ENCODE measurements at places on chromosomes 2 and 18.

GRCh38 chr18:69226971-69227370 is 173.7 kb upstream of the DOK6 start:
- DNase-seq, result no peak

- no peak for DNase-seq
These were observed 169.1 kb upstream of the CYP26B1 start for GRCh38 chr2:72316774-72317173.

GRCh38 chr2:65589667-65590066 is 157.3 kb upstream of the SPRED2 start:
- no peak for DNase-seq

DNA sequence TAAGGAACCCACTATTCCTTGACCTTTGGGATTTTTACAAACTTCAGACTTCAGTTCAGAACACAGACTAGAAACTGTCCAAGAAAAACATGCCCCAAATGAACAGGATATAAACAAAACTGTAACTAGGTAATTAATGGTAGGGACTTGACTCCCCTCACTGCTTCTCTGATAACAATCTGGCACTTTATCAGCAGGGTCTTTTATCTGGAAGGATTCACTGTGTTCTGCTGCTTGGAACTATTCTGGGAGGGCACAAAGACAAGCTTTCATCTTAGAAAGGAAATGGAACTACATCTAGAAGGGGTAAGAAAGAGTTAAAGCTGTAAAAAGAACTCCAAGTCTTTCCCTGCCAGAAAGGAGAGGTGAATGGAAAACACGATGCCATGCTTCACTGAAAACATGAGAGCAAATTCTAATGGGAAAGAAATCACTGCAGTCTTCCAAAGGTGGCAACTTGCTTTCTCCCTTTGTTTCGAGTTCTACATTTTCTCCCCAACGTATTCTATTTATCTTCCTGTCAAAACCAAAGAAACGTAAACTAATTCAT is 181.2 kb downstream of the THADA start:
- no peak for DNase-seq

DNA sequence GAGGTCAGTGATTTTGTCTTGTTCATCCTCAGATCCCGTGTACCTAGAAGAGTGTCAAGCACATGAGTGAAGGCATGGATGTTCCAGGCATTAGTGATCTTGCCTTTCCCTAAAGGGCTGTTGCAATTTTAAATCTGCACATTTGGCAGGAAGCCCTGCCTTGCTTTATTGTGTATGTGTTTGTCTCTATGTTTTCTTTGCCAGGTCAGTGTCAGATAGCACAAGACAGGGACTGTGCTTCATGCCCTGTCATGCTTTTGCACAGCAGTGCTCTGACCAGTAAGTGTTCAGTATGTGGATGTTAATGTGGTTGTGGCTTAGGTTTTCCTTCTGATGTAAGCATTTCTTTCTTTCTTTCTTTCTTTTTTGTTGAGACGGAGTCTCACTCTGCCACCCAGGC is 131.5 kb downstream of the RGPD3 start:
- no peak for DNase-seq

GRCh38 chr2:238899386-238899785 is 51.5 kb downstream of the TWIST2 start:
- no peak for DNase-seq

DNA sequence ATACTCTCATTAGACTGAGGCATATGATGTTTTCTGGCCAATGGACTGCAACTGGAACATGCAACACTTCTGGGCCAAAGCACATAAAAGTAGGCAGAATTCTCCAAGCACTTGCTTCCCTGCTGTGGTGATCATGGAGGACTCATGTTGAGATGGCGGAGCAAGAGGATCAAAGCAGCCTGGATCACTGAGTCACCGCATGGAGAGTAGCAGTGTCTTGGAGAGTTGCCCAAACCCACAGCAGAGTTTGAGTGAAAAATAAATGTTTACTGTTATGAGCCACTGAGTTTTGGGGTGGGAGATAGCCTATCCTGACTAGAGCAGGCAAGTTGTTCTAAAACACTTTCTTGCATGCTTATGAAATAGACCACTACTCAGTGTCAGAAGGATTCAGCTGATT is 359.5 kb downstream of the ZNF521 start:
- no peak for DNase-seq

DNA sequence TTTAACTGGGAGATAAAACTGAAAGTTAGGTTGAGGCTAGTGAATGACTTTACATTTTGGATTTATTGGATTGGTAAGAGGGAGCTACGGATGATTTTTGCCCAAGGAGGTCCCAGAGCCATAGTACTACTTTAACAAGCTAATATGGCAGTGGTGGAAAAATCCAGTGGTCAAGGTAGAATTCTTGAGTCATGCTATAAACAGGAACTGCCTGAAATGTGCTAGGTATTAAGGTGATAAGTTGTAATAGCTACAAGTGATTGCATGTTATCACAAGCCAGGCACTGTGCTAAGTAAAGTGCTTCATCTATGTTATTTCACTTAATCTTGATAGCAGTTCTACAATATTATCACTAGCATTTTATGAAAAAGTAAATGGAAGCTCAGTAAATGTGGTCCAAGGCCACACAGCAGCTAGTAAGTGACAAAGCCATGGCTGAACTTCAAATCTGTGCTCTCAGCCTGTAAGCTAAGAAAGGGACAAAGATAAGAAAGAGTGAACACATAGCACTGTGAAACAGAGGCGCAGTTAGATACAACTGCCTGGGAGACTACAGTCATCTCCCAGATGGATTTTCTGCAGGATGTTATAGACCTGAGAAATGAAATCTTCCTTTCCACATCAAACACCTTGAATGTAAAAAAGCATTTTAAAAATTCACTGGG is 469.6 kb downstream of the TGIF1 start:
- no peak for DNase-seq

GRCh38 chr2:2542316-2542715 is 211.2 kb upstream of the MYT1L start:
- DNase-seq, result no peak

GRCh38 chr2:219207884-219208740 is 1.5 kb downstream of the ZFAND2B start:
- no peak for DNase-seq

GRCh38 chr2:218128781-218129457 is 3.1 kb downstream of the CXCR2 start:
- DNase-seq, result no peak

DNA sequence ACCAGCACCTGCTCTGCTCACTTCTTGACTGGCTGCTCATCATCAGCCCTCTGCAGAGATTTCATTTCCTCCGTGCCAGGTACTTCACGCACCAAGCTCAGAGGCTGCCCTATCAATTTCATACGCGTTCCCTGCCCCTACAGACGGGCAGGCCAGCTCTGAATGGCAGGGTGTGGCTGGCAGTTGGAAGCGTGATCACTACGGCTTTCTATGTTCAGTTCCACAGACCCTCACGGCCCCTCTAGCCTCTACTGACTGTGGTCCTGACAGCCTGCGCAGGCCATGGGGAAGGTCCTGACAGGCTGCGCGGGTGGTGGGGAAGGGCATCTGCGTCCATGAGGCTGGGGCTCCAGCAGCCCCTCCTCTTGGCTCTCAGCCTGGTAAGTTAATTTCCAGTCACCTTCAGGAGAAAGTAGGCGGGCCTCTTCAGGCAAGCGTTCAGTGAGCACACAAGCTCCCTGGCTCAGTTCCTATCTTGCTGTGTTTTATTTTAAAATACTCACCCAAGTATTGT is 154.8 kb downstream of the ZNF236 start:
- no peak for DNase-seq

DNA sequence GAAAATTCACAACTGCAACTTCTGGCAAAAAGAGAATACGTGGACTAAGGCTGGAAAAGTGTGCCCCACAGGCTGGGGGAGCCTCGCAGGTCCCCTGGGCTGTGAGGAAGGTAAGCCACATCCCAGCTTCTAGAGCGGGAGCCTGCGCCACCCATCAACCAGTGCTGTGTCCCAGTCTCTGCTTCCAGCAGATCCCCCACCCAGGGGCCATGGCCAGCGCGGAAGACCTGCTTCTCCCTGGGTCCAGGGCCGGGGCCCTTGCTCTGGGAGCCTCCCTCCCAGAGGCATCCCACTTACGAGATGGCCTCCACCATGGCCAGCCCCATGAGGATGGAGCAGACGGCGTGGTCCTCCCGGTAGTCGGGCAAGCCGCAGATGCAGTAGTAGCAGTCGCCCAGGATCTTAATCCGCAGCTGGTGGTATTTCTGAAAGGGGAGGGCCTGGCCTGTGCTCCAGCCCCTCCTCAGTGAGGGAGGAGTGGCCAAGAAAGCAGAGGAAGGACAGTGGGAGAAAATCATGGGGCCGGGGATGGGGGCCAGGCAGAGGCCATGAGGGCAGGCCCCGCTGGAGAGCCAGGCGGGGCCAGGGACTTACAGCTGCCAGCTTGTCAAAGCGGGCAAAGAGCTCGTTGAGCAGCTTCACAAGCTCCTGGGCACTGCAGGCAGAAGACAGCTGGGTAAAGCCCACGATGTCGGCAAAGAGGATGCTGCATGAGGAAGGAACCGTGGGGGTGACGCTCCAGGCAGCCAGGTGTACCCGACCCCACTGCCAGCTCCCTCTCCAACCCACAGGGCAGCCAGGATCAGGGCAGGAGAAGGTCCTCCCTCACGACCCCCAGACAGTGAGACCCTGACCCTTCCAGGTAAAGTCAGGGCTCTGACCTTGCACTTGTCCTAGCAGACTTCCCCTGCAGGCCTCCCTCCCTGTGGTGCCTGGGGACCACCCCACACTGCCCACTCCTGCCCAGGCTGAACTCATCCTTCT is 48.0 kb downstream of the CENPO start:
- DNase-seq, result no peak

DNA sequence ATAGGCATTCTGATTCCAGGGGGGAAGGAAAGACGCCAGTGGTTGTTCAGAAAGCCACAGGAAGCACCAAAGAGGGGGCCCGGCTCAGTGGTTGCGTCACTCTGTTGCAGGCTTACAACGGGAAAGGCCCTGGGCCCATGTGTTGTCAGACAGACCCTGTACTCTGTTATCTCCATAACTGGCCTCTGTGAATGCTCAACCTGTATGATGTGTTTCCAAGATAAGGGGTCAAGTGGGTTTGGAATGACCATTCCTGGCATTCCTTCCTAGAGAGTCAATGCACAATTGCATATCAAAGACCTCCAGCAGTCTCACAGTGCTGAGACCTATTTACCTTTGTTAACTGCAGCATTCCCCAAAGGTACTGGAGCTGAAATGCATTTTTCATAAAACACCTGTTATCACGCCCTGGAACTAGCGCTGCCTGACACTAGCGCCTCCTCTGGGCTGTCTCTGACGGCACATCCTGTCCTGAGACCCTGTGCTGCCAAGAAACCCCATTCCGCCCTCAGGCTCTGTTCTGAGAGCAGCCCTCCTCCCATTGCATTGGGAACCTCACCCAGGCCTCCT is 13.2 kb upstream of the LRRFIP1 start:
- no peak for DNase-seq

- no peak for DNase-seq
These were observed 2.2 kb downstream of the KLHL29 start for GRCh38 chr2:23387221-23387550.

GRCh38 chr2:136214307-136215200 is 96.6 kb upstream of the CXCR4 start:
- DNase-seq, result no peak

GRCh38 chr2:201704536-201704935 is 6.1 kb upstream of the MPP4 start:
- DNase-seq, result no peak

GRCh38 chr18:79962311-79962710 is 2.1 kb upstream of the HSBP1L1 start:
- DNase-seq, result peak; percentile 84

- no peak for DNase-seq
These were observed 20.6 kb downstream of the STPG4 start for GRCh38 chr2:47134386-47135090.

DNA sequence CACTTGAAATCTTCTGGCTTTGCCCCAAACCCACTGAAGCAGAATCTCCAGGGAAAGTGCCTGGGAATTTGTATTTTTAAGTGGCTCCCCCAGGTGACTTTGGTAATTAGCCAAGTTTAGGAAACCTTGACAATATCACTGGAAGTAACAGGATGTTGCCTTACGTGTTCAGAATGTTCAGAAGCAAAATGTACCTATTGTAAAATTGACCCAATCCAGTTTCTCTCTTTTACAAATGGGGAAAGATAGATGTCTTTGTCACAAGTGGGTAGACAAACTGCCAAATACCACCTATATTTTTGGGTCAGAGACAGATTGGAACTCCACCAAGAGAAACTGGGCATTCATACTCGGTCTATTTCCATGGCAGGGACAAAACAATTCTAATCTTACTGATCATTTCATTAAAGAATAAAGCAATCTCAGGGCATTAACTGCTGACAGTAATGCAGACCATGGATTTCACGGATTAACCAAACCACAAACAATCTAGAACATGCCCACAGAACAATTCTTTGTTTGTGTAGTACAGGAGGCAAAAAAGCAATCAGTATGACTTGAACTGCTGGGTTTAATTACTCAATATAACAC is 255.8 kb downstream of the ERBB4 start:
- DNase-seq, result no peak

- no peak for DNase-seq
These were observed 168.7 kb upstream of the FN1 start for GRCh38 chr2:215604606-215605005.

DNA sequence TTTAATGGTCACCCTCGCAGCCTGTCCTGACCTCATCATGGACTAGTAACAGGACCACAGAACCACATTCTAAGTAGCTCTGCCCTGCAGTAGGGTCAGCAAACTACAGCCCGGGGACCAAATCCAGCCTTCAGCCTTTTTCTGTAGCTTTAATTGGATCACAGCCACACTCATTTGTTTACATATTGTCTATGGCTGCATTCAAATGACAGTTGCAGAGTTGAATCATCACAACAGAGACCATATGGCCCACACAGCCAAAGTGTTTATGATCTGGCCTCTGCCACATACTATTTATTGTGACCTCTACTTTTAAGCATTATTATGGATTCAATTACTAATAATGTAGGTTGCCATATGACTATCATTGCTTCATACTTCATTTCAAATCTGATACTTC is 47.7 kb downstream of the MAP3K19 start:
- DNase-seq, result no peak

DNA sequence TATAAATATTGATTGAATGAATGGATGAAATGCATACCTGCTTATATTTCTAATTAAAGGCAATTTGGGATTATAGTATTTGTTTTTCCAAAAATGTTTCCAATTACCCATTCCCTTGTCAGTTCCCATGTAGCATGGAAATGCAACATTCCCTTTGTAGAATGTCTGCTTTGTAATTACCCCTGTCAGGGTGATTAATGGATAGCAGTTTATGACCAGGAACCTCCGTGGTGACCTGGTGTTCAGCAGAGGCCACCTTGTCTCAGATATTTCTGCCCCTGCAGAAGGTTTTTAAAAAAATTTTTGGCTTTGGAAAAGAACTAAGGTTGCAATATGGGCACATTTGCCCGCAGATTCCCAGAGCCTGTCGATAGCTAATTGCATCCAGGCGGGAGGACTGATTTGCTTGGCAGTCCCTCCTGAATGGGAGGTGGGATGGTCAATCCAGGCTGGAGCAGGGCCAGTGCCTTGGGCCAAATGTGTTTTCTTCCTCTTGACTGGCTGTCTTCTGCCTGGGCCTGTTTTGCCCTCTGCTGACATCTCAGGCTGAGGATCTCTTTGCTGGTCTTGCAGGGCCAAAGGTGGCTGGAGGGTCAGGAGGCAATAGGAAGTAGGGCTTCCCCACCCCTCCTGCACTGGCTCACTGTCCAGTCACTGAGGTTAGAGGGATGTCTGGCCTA is 82.1 kb downstream of the TMEM182 start:
- no peak for DNase-seq

All from lower lobe of right lung (tissue), 2 donors.